8988T (cell line): ENCODE measurements at places on chromosomes 2 and 18.

- no peak for DNase-seq
These were observed 21.6 kb upstream of the TTC39C start for GRCh38 chr18:23992941-23993280.

- DNase-seq, result peak; percentile 81
These were observed 1.2 kb upstream of the NPAS2 start for GRCh38 chr2:100818606-100819369.

DNA sequence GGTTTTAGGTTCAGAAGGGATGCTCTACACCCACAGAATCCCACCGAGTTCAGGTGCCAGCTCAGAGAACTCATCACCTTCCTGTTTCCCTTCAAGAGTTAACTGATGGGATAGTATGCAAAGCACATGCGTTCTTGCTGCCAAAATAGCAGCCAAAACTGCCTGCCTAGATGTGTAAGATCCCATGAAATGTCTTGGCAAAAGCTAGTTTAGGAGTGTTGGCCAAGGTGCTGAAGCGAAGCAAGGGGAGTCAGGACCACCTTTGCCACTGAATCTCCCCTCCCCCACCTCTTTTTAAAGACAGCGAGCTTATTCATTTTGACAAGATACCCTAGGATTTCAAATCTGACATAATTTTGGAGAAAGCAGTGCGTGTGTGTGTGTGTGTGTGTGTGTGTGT, 2.1 kb downstream of the DOCK10 start:
- DNase-seq, result no peak

GRCh38 chr2:168160897-168161296, 86.5 kb downstream of the STK39 start:
- DNase-seq, result peak; percentile 21

GRCh38 chr2:62415019-62415431, 91.0 kb downstream of the TMEM17 start:
- DNase-seq, result no peak

GRCh38 chr18:28890791-28891190, 713.9 kb upstream of the CDH2 start:
- no peak for DNase-seq

DNA sequence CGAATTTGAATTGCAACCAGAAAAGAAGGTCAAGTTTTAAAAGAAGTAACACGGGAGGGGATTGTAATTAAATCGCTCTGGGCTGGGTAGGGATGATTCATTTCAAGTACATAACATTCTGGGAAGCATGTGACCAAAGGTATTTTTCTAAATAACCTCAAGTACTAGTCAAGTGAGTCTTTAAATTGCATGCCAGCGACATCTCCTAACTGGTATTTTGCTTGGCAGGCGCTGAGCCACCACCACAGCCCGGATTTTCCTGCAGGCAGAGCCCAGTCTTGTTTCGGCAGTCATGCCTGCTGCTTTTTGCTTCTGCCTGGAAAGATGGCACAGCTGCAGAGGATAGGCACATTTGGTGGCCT, 33.7 kb upstream of the NPAS2 start:
- no peak for DNase-seq

DNA sequence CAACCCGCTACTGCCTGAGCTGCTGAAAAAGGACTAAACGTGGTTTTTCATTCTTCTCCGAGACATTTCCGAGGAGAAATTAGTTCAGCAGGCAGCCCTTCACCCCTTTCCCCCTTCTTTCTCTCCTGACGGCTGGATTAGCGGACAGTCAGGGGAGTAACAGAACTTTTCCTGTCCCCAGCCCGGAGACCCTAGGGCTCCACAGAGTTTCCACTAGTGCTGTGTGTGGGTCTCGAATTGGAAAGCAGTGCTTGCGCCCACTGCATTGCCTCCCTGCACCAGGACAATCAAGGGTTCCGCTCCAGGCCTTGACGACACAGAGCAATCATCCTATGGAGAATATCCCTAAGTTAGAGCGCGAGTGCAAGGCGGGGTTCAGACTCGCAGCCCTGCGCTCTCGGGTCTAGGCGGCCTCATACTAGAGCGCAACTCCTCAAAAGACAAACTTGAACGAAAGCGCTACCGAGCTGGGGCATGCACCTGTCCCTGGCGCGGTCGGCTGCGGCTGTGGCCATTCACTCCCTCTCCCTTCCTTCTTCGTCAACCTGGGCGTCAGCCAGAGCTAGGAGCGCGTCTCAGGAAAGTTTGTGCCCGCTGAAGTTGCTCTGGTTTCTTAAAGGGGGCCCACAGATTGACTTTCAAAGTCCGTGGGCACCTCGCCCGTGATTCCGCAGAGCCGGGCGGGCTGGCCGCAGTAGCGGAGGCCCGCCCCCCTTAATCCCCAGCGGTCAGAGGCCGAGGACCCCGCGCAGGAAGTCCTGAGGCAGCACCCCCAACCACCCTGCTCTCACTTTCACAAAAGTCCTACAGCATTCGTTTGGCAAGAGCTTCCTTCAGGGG, 801 bp downstream of the OSR1 start:
- DNase-seq, result no peak

DNA sequence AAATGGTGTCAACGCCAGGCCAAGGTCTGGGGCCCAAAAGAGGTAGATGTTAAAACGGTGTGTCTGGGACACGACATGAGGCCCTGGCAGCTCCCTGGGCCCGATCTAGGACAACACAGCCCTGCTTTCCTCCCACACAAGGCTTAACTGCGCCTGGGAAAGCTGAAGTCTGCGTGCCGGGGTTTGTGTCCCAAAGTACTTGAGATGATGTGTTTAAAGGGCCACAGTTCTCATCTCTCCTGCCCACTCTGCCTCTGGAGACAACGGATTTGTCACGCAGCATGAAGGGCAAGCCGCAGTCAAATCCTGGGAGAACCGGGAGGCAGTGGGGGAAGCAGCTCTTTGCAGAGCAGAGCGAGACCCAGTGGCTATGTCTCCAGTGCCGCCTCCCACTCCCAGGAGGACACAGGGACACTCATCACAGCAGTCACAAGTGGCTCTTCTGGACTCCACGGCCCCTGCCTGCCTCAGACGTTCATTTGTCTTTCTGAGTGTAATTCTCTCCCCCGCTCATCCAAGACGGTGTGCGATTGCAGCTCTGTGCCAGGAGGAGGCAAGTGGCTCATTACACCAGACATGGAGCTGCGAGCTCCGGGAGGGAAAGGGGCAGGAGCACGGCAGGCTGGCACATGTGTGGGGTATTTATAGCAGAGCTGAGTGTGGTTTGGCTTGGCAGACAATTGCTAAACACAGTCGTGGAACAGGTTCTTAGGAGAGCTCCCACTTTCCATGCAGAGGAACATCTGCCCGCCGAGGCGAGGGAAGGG, 57.7 kb upstream of the SEMA4C start:
- DNase-seq, result no peak

- DNase-seq, result no peak
These were observed 125.3 kb downstream of the TMEM131 start for GRCh38 chr2:97870396-97870843.

DNA sequence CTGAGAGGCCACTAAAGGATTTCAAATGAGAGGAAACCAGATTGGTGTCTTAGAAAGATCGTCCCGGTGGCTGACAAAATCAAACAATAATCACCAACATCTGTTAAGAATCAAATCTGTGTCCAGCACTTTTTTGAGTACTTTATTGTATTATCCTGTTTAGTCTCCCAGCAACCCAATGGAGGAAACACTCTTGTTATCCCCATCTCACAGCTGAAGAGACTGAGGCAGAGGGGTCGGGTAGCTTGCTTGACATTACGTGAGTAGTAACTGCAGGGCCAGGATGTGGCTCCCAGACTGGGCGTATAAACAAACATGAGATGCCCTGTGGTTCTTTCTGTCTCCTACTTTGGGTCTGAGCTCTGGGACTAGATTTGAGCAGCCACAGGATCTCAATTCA, 76.0 kb downstream of the KLHL29 start:
- DNase-seq, result no peak

DNA sequence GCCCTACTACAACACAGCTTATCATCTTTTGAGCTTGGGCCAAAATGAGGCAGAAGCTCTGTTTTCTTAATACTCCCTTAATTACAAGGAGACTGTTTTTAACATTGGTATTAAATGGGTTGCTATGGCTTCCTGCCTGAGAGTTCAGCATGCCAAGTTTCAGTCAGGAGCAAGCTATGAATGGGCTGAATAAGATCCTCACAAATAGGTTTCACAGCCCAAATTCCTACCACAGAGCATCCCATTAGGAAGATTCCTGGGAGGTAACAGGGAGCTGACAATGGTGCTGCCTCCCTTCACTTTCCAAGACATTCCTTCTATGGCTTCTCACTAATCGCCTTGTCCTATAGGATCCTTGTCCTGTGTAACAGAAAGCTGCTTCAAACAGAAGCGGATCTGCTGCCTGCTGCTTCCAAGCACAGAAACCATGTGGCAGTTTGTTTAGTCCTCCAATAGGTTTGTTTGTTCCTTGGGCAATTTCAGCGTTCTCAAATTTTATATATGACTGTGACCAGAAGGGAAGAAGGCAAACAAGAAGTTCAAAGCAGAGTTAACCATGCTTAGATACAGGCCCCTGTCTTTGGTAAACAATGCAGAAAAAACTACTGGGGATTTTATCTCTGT, 70.9 kb downstream of the NCKAP5 start:
- DNase-seq, result no peak

DNA sequence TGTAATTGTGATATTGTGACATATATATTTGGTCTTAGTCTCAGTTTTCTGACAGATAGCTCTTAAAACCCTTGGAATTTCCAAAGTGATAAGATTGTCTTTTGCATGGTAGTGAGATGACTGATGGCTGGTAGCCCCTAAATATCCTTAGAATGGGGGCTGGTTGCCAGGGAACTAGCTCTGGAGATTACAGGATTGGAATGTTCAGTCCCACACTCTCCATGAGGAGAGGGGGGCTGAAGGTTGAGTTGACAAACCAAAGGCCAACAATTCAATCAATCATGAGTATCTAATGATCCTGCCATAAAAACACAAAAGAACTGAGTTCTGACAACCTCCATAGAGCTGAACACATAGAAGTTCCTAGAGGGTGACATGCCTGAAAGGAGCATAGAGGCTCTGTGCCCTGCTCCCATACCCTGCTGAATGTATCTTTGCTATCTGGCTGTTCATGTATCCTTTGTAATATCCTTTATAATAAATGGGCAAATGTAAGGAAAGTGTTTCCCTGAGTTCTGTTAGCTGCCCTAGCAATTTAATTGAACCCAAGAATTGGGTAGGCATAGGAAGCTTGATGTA, 1680.3 kb upstream of the PIK3C3 start:
- DNase-seq, result no peak

DNA sequence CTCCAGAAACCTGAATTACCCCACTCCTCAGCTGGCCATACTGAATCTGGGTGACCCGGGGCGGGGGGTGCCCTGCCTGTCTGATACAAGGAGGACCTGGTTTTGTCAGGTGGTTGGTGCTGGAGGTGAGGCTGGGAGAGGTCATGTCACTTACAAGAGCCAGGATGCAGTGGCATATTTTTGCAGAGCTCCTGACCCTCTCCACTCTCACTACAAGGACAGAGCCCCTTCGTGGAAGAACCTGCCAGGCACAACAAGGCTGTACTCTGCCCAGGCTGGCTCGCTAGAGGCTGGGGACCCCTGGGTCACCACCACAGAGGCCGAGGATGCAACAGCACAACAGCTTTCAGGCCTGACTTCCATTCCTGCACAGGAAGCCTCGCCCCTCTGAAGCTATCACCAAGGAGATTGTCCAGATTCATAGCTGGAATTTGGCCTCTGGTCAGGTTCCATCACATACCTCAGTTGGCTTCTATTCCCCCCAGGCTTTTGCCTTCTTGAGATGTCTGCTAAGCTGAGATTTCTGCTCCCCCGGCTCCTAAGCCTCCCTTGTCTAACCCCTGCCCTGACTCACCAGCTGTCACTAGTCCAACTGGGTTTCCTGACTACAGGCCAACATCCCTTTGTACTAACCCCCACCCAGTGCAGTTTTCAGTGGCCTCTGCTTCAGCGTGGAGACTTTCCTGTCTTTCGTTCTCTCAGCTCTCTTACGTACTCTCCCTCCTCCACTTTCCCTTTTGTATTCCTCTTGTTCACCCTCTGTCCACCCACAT, 132.5 kb upstream of the EPAS1 start:
- no peak for DNase-seq

DNA sequence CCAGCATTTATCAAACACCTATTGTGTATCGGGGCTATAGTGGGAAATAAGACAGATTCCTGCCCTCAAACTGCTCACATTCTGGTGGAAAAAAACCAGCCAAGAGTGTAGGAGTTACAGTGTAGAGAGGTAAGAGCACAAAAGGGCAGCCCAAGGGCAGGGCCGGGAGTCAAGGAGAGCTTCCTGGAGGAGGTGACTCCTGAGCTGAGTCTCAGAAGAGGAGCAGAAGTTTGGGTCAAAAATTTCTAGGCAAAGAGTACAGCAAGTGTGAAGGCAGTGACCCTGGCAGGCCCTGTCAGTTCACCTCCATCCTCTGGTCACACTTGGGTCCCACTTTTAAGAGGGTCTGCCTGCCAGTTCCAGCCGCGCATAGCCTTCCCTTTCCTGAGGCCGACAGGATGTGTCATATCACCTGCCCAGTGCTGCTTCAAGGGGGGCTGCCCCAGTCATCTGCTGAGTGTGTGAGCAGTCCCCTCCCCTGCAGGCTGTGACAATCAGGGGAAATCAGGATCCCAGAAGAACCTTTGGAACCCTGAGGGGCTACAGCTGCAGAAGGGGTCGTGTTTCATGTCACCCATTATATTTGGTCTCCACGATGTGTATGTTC, 118.4 kb downstream of the GLI2 start:
- DNase-seq, result no peak

- DNase-seq, result no peak
These were observed 67.1 kb upstream of the PXDN start for GRCh38 chr2:1811258-1811970.

DNA sequence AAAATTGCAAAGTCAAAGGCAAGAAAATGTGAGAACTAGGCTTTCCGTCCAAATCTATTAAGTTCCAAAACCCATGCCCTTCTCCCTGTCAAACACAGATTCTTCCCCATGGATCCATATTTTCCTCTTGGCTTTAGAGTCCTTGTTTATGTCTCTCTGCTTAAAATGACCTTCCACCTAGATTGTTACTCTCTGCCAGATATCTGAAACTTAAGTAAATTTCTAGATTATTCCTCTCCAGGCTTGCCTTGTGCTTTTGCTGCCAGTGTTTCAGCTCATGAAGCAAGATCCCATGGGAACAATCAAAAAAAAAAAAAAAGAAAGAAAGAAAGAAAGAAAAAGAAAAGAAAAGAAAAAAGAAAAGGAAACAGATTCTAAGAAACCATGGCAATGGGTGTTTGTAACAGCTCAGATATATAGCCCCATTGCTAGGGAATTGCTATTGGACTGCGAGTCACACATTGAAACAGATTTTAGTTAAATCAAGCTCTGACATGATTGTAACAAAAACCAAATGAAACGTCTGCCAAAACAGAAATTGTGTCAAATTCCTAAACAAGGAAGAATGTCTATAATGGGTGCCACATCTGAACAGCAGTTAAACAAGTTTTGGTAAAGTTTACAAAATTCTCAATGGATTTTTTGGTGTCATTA, 660.7 kb upstream of the CNTNAP5 start:
- no peak for DNase-seq

DNA sequence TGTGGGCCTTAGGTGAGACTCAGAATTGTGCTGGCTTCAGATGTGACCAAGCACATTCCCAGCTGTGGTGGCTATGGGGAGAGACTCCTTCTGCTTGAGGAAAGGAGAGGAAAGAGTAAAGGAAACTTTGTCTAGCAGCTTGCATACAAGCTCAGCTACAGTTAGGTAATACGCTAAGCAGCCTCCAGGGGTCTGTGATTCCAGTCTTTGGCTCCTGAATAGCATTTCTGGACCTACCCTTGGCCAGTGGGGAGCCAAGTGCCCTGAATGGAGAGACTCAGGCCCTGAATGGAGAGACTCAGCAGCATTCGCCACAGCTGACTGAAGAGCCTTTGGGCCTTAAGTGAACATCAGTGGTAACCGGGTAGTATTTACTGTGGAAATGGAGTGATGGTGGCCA, 227.4 kb upstream of the CDH7 start:
- no peak for DNase-seq
